T-cell (primary cell): ENCODE measurements at places on chromosomes 4 and X. TPM values are rescaled to one million over a fixed set of nuclear protein-coding genes. Genes with fewer than 3 reads are reported as not detected.

DNA sequence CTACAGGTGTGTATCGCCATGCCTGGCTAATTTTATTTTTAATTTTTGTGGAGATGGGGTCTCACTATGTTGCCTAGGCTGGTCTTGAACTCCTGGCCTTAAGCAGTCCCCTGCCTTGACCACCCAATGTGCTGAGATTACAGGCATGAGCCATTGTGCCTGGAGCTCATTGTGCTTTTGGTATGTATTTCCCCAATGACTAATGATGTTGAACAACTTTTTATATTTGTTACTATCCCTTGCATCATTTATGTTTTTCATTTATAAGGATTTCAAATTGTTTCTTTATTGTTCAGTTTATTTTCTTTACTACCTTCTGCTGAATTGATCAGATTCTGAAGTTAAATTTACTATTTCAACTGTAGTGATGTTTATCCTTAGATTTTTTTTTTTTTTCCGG is 199.7 kb downstream of the CEP135 start:
- no peak for DNase-seq

Gene MUC7
- not detected for total RNA-seq

- no peak for DNase-seq
Observed at GRCh38 chr4:6852582-6852981, 57.0 kb upstream of the TBC1D14 start.

Gene PLK4
- total RNA-seq = 1.9 TPM

Gene CYSLTR1
- 11.0 TPM for total RNA-seq

- no peak for DNase-seq
Observed at GRCh38 chr4:80196259-80196921, 913 bp upstream of the PRDM8 start.

Gene MSANTD1
- 0.60 TPM for total RNA-seq

DNA sequence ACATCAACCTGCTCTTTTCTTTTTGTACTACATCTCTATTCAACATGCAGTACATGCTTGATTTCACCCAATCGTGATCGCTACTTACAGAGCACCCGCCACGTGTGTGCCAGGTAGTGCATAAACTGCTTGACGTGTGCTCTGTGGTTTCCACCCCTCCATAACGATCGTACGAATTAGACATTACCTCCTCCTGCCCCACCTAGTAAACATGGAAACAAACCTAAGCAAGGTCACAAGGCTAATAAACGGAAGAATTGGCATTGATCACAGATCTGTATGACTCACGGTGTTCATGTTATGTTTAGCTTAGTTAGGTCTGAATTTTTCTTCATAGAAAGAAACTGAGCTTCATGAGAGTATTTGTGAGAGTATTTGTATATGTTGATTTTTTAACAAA is 64.1 kb downstream of the STX18 start:
- no peak for DNase-seq

Gene PTTG2
- 1.4 TPM for total RNA-seq

Gene MSX1
- total RNA-seq = not detected

Gene VCX3B
- not detected for total RNA-seq

Gene PRKG2
- total RNA-seq = 0.54 TPM
